ENCODE measurements at places on chromosomes 7 and 10.
A peak's percentile ranks its signal among the peaks of the same experiment; 100 is the strongest.

DNA sequence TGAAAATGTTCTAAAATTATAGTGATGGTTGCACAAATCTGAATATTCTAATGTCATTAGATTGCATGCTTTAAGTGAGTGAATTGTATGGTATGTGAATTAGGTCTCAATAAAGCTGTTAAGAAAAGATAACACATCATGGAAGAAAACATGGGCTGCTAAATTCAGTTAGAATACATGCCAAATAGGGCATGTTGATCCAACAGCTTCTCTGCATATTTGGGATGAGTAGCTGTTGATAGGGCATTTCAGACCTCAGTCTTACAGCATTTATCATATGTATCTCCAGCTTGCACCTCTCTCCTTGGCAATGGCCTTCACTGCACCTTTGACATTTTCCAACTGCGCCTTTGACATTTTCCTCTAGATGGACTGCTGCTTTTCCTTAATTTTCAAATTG lies 13.2 kb downstream of the CREB5 start:
- DNase-seq: no peak

- DNase-seq: no peak
Observed at GRCh38 chr7:135200821-135201331, 10.4 kb downstream of the WDR91 start.

GRCh38 chr7:732094-732541 lies 5.0 kb upstream of the PRKAR1B start:
- no peak for DNase-seq

DNA sequence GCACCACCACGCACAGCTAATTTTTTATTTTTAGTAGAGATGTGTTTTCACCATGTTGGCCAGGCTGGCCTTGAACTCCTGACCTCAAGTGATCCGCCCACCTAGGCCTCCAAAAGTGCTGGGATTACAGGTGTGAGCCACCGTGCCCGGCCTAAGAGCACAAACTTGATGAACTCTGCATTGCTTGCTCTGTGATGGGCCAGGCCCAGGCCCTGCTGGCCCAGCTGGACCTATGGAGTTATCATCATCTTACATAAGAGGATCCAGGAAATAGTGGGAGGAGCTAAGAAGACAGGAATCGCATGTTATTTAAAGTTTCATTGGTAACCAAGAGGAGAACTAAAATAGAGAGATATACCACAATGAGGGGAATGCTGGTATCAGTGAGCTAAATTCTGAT lies 86.9 kb downstream of the DAGLB start:
- DNase-seq: no peak

- no peak for DNase-seq
Observed at GRCh38 chr10:68139448-68140272, 30.4 kb downstream of the MYPN start.

GRCh38 chr10:43970717-43971116 lies 322.0 kb upstream of the ZNF32 start:
- no peak for DNase-seq

DNA sequence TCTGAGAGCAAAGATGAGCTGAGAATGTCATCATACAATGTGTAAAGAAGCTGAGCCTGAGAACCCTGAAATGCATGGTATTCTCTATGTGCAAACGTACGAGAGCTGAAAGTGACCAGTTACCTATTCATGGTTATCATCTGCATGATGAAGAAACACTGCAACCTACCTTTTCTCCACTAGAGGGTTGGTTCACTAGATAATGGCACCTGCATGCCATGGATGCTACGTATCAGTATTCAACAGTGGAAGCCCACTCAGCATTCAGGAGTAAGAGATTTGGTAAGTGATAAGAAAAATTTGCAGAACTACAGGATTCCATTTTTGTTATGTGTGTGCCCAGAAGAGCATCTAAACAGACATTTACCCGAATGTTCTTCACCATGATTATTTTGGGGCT lies 145.4 kb downstream of the PTPRN2 start:
- DNase-seq: no peak

DNA sequence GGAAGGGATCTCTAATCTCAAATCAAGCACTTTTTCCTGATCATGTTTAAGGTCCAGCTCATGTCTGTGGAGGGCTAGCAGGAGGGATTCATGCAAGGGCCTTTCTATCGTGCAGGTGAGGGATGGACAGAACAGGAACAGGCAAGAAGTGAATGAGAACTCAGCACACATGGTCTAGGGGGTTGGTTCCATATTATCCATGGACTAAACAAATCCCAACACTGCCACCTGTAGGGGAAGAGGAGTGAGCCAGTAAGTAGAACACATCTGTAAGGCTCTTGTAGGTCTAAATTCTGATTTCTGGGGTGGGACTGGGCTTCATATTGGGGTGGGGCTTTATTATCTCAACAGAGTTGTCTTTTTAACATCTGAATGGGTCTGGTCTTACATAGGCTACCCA lies 138.0 kb upstream of the TARP start:
- DNase-seq: no peak

- DNase-seq: no peak
Observed at GRCh38 chr10:43374194-43374593, 2.8 kb downstream of the FXYD4 start.

DNA sequence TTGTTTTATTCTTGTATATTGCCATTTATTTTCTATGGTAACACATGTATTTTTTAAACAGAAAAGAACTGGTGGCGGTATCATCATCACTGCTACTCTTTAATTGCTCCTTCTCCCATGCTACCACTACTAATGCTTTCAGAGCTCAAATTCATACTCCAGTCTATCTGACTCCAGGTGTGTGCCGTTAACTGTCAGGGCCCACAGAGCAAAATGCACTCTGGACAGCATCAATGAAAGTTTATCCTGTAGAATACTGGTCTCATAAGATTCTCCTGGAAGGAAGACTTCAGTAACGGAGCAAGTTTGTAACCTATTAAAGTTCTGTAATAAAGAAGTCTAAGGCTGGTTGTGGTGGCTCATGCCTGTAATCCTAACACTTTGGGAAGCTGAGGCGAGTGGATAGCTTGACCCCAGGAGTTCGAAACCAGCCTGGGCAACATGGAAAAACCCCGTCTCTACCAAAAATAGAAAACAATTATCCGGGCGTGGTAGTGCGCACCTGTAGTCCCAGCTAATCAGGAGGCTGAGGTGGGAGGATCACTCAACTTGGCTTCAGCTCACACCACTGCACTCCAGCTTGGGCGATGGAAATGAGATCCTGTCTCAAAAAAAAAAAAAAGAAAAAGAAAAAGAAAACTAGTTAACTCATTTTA lies 18.4 kb downstream of the ZNRF2 start:
- no peak for DNase-seq

DNA sequence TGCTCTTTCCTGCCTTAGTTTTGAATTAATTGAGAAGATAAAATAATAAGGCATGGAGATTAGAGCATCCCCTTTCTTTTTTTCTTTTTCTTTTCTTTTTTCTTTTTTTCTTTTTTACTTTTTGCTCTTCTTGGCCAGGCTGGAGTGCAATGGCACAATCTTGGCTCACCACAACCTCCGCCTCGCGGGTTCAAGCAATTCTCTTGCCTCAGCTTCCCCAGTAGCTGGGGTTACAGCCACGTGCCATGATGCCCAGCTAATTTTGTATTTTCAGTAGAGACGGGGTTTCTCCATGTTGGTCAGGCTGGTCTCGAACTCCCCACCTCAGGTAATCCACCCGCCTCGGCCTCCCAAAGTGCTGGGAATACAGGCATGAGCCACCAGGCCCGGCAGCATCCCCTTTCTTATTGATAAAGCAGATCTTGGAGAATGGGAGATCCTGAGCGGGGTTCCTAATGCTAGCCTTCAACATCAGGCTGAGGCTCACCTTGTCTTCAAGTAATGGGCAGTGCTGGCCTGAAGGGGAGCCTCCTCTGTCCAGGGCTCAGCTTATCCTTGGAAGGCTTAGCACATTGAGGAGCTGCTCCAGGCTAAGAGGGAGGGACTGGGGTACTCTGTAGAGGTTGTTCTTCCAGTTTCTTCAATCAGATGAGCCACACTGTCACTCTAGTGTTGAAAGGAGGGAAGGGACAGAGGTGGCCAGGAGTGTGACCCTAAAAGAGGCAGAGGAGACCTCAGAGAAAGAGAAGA lies 27.9 kb downstream of the GSTO2 start:
- DNase-seq: no peak

DNA sequence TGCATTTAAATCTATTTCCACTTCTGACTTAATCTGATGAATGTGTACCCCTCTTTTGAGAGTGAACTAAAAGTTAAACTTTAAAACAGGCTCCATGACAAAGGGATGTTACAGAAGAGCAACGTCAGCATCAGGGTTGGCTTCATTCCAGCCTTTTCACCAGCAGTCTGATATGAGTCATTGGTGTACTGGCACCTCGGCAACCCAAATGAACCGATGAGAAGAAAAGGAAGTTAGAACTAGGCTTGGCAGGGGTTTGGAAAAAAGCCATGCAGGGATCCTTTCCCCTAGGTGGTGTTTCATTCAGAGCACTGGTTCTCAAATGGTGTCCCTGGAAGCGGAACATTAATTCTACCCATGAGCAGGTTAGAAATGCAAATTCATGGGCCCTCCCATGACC lies 53.6 kb downstream of the SEC61G start:
- no peak for DNase-seq

GRCh38 chr7:110733221-110733620 lies 357.7 kb upstream of the LRRN3 start:
- DNase-seq: no peak

DNA sequence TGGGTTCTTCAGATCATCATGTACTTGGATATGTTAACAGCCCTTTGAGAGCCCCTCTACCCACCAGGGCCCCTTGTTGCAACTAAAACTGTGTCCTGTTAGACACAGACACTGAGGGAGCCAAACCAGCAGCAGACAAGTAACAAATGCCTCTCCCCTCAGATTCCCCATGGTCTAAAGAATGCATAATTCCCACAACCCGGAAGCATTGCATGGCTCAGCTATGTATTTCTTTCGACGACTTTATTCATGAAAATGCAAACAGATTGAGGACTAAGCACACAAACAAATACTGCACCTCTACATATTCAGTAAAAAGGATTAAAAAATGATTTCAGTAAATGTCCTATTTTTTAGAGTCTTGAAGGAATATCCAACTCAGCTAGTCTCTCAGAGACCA lies 70.1 kb upstream of the HECW1 start:
- DNase-seq: no peak

- no peak for DNase-seq
Observed at GRCh38 chr10:77494756-77495541, 142.7 kb downstream of the KCNMA1 start.

GRCh38 chr7:136275794-136276193 lies 298.6 kb upstream of the MTPN start:
- no peak for DNase-seq

GRCh38 chr10:72315611-72316385 lies 38.9 kb downstream of the DNAJB12 start:
- DNase-seq: peak; percentile 28

- DNase-seq: no peak
Observed at GRCh38 chr10:93475871-93476270, 6.3 kb downstream of the MYOF start.

- no peak for DNase-seq
Observed at GRCh38 chr10:132602614-132603013, 65.0 kb downstream of the INPP5A start.

GRCh38 chr10:122056431-122057094 lies 67.6 kb downstream of the TACC2 start:
- no peak for DNase-seq

Measured in NCI-H446 treated with DMSO at 0.1 percent for 48 hours (cell line).